ENCODE measurements at places on chromosomes 11 and 22. TPM values are rescaled to one million over a fixed set of nuclear protein-coding genes. Genes with fewer than 3 reads are reported as not detected.

Gene NLRP10
- total RNA-seq, result not detected

Gene LSP1
- 0.98 TPM for total RNA-seq

Gene CBLIF
- total RNA-seq, result not detected

Gene KRTAP5-9
- not detected for total RNA-seq

Gene SLC5A1
- not detected for total RNA-seq

Gene UPK2
- not detected for total RNA-seq

Gene RAB36
- 4.9 TPM for total RNA-seq

Gene UPK3A
- not detected for total RNA-seq

Gene IFITM2
- total RNA-seq, result 2.0 TPM

Gene XKR3
- not detected for total RNA-seq

Gene TMEM123
- total RNA-seq, result 93.9 TPM

Gene GLB1L2
- total RNA-seq, result 0.98 TPM

Gene TMEM184B
- 9.3 TPM for total RNA-seq

Gene ST13
- total RNA-seq, result 120 TPM

Gene UNC93B1
- 1.5 TPM for total RNA-seq

Gene SHANK2
- total RNA-seq, result 41.6 TPM

Gene DDI1
- total RNA-seq, result not detected

Gene SOX10
- 5.2 TPM for total RNA-seq

Gene MPZL3
- 0.74 TPM for total RNA-seq

Gene CRYAB
- 7.4 TPM for total RNA-seq

Gene HEPHL1
- not detected for total RNA-seq

Gene SYT7
- 27.5 TPM for total RNA-seq

Gene APLNR
- total RNA-seq, result 6.4 TPM

Gene LUZP2
- total RNA-seq, result 27.0 TPM

Gene CECR2
- 5.4 TPM for total RNA-seq

Gene ACTN3
- total RNA-seq, result not detected

Gene ARHGAP8
- 1.7 TPM for total RNA-seq

Gene ISX
- total RNA-seq, result not detected

Gene EHF
- total RNA-seq, result 0.25 TPM

Gene ASCL2
- total RNA-seq, result 0.74 TPM

Gene ADM2
- under 0.01 TPM for total RNA-seq

Gene FAM111B
- 1.7 TPM for total RNA-seq

Gene MED15
- 12.5 TPM for total RNA-seq

Gene DDX25
- 19.9 TPM for total RNA-seq

Measured in temporal lobe (tissue), 4 donors.